ENCODE measurements at places on chromosomes 2 and 18.

GRCh38 chr2:34827398-34827797, 1228.3 kb upstream of the FAM98A start:
- no peak for DNase-seq

DNA sequence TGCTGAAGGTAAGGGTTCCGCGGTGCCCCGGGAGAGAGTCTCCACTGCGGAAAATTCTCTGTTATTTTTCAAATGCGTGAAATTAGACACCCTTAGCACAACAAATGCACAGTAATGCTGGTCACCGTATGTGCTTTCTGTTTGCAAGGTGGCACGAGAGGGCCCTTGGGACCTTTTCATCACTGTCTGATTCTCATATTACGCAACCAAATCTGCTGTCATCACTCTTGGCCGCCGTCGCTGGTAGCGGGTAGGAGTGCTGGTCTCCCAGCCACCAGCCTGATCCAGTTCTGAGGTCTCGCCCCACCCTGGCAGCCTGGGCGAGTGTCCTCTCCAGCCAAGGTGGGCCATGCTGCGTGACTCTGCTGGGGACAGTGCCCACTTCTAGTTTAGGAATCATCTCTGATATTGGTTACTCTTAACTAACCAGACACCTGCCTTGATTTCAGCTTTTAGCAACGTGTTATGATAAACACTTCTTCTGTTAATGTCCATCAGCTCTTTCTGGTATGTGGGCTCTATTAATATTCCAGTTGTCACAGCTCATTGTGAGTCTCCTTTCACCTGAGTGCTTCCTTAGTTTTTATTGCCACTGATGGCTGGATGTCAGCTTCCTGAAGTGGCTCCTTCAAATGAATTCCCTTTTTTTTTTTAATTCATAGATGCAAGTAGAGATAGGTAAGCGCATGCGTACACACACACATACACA, 199.4 kb downstream of the GBX2 start:
- DNase-seq = no peak

GRCh38 chr18:6593142-6593885, 136.2 kb upstream of the ARHGAP28 start:
- DNase-seq = no peak

- DNase-seq = no peak
These were observed 5.5 kb downstream of the COL6A3 start for GRCh38 chr2:237408335-237409000.

GRCh38 chr18:36066686-36067054, 689 bp downstream of the RPRD1A start:
- peak; percentile 44 for DNase-seq

DNA sequence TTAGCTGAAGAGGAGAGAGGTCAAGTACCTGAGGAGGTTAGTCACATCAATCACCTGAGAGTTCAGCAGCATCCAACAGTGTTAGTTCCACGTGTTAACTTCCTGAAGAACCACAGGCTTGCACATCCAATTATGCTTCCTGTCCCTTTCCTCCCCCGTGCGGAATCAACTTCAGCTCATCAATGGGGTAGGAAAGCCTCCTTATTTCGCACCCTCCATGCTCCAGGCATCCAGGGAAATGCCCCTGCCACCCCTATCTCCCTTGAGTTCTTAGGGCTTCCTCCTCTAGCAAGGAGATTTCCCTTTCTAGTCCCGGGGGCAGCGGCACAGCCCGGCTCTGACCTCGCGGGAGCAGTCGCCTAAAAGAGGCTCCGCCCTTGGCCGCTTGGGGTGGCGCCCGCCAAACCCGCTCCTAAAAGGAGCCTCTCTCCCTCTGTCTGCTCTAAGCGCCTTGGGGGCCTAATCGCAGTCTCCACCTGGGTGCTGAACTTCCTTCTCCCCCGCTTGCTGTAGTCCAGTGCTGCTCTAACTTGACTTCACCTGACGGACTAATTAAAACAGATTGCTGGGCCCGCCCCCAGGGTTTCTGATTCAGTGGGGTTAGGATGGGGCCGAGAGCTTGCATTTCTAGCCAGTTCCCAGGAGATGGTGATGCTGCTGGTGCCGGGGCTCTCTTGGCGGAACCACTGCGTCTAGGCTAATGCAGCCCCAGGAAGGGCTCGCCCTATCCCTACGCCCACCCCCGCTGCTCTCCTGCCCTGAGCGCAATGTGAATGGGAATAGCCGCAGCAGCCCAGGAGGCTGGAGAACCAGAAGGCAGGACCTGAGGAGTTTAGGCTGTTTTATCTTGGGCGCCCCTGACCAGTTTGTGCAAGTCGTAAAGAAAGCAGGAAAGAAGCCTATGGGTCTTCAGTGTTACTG, 3.4 kb upstream of the TET3 start:
- peak; percentile 79 for DNase-seq

DNA sequence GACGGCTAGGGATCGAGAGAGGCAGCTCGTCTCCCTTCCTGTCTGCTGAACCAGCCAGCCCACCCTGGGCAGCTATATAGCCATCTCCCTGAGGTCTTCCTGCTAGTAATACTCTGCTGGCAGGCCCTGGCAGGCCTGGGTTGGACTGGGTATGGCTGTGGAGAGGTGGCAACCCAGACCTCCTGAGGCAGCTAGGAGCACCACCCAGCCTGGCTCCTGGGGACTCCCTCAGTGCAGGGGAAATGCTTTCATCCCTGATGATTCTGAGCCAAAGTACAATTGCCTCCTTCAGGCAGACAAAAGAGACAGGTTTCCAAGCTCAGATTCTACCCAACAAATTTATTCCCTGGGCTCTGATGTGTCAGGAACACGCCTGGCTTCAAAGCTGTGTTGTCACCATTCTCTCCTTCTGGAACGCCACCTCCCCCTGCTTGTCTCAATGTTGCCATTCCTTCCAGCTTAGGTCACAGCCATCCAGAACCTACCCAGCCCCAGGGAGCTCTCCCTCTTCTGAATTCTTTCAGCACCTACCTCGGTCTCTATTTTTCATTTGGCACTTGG, 4.7 kb upstream of the DNAJB2 start:
- no peak for DNase-seq

DNA sequence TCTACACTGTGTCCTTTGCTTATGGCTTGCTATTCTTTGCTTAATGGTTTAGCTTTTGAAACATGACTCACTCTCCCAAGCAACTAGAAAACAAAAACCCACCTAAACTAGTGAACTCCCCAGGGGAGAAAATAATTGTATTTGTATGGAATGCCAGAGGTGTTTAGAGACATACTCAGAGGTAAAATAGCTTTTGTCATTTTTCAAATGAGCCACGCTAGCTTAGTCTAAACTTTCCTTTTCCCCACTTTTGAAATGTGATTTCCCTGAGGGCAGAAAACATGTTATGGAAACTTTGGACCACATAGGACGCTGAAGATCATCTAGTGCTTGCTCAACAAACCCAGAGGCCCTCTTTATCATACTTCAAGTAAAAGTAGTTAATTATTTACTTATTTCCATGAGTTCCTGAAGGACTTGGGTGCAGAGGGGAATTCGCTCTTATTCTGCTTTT, 16.5 kb upstream of the CYTIP start:
- DNase-seq = no peak

DNA sequence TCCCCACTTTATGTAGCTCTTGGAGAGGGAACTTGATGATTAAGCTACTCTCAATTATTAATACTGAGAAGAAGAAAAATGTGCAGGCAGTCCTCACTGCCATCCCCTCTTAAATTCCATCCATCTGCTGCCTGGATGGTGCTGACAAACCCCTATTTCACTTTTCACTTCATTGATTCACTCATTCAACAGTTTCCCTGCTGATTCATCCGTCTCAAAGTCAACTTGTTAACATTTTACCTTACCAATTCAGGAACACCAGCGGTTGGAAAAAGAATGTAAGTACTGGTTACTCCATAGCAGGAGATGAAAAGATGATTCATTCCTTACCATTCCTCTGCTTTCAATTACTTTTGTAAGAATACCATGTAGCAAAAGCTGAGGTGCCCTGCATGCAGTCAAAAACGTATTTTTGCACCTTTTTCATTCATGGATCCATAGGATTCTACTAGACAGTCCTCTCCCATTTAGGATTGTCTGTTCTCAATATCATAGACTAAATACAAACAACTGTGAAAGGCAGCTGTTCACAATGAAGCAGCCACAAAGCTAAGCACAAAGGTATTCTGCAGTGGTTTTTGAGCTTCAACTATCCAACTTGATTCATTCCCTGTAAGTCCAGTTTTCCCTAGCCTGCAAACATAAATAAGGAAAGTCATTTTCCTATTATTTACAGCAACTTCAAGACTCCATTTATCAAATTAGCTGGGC, 262.0 kb downstream of the MREG start:
- no peak for DNase-seq

DNA sequence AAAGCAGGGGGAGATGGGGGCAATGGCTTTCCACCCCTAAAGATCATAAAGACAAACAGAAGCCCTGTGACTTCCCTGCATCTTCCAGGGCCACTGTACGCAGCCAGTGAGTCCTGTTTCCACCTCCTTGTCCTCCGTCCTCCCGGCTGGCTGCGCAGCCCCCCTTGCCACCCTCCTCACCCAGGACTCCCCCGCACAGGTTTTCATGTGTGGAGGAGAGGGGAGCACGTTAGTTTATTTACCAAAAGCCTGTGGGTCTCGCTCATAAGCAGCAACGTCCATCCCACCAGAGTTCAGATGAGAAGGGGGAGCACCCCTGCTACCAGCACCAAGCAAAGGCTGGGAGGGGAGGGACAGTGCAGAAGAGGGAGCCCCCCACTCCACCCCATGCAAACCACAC, 11.7 kb downstream of the CYP26B1 start:
- DNase-seq = no peak

GRCh38 chr2:220701115-220701514, 871.0 kb downstream of the EPHA4 start:
- no peak for DNase-seq

- no peak for DNase-seq
These were observed 75.4 kb upstream of the TANC1 start for GRCh38 chr2:158893026-158893425.

DNA sequence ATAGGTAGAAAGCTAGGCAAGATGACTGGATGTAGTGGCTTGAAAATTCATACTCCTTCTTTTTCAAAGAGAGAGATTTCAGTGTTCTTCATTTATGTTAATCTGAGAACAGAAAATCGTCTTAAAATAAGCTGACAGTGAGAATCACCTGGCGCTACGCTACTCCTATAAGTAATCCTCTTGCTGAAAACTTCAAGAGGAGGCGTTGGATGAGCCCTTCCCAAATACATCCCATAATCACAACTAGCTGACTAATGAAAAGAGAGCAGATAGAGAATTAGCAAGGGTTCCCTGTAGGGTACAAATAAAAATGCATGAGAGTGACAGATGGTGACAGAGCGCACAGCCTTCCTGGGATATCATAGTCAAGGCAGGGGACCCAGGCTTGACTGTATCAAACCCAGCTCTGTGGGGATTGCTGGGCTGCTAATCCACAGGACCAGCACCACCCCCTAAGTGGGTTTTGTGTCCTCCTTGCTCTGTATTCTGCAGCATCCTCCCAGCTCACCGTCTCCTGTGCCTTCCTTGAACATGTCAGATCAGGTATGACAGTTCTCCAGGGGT, 280.2 kb downstream of the SP3 start:
- DNase-seq = no peak

- DNase-seq = no peak
These were observed 153.3 kb upstream of the RBMS1 start for GRCh38 chr2:160646684-160647444.

- DNase-seq = no peak
These were observed 1.8 kb downstream of the DTNB start for GRCh38 chr2:25671622-25672021.

DNA sequence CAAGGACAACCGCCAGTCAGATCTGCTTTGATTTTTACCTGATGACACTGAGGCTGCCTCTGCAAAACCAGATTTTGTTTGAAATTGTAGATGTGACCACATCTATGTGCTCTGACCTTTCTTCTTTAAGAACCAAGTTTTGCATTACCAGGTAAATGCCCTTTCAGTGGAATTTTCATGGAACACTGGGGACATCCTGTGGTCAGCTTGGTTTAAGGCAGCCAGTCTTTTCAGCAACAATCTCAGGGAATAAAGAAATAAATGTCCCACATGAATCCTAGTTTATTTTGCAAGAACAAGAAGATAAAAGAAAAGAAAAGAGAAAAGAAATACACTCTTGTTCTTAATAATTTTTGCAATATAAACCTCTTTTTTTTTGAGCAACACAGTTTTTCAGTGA, 90.6 kb downstream of the POU3F3 start:
- DNase-seq = peak; percentile 10

All from suppressor macrophage (primary cell).